ENCODE measurements at places on chromosomes 7 and 10.
A peak's percentile ranks its signal among the peaks of the same experiment; 100 is the strongest.

- no peak for DNase-seq
These were observed 4.8 kb upstream of the CYP3A43 start for GRCh38 chr7:99822731-99823718.

DNA sequence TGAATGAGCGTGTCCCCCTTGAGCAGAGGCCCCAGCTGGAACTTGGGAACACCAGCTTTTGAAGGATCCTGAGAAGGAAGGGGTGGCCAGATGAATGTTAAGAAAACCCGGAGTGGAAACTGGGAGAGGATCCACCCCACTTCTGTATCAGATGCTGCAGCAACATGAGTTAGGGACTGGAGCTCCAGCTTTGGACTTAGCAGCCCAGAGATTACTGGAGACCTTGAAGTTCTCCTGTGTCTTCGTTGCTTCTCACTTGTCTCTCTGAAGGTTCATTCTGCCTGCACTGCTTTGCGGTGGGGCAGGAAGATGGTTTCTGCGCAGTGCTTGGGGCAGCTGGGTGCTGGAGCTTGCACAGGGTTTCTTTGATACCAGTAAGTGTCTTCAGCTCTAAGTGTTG, 9.3 kb downstream of the TMEM248 start:
- DNase-seq, result peak; percentile 2

DNA sequence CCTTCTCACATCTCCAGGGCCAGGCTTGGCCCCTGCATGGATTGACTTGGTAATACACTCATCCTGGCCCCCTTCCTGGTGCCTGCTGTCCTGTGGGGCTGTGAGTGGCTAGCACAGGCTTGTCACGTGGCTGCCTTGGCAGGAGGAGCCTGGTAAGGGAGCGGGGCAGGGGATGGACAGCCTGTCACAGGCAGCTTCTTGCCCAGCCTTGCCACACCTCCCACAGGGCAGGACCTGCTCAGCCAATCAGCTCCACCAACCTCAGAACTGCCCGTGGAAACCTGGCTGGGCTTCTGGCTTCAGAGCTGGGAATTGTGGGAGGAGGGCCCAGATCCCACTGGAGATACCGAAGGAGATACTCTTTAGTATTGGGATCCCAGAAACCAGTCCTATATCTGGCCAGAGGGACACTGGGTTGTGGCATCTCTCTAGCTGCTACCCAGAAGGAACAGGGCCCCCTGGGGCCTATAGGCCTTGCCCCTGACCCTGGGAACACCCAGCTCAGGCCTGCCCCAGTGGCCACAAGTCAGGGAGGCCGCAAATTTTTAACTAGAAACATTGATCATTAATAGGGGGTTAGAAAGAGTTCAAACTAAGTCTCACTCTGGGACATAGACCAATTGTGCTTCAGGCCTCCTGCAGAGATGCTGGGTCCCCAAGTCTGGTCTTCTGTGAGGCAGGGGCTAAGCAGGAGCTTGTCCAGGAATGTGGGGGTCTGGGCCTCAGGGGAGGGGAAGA, at the start of gene HOGA1:
TSS of gene HOGA1 (plus strand) at position 330 of the 738 bp plus-strand sequence. CDS start at position 645, 315 bp downstream.
- no peak for DNase-seq

DNA sequence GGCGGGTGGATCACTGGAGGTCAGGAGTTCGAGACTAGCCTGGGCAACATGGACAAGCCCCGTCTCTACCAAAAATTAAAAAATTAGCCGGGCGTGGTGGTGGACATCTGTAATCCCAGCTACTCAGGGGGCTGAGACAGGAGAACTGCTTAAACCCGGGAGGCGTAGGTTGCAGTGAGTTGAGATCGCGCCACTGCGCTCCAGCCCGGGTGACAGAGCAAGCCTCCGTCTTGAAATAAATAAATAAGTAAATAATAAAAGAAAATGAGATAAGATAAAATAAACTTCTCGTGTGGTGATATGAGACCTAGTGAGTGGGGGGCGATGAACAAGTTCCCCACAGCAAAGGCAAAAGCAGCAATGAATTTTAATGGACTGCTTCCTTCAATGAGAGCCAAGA, 33.6 kb upstream of the LMTK2 start:
- DNase-seq, result no peak

DNA sequence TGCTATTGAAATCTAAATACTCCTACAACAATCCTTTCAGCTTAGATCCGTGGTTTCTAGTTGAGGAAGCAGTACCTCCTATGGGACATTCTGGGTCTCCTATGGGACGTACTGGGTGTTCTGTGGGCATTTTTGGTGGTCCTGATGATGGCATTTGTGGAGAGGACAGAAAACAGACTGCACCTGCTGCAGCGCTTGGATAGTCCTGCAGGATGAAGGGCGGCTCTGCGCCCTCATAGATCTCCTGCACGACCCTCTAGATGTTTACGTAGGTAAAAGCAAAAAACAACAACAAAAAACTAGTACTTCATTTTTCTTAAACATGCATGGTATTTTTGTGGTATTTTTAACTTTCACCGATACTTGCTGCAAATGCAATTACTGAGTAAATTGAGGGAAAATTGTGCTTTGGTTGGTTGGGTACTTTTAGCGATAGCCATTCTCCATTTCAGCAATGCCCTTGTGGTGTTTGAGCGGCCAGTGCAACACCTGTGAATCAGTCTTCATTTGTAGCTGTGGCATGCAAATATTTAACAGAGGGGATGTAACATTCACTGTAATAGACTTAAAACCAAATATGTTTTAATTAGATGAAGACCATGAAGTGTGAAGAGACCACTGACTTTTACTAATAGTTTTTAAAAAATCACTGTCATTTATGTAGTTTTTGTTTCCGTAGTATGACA, 461.2 kb downstream of the SDK1 start:
- no peak for DNase-seq

- no peak for DNase-seq
These were observed 176.8 kb downstream of the PKD1L1 start for GRCh38 chr7:47771336-47771989.

DNA sequence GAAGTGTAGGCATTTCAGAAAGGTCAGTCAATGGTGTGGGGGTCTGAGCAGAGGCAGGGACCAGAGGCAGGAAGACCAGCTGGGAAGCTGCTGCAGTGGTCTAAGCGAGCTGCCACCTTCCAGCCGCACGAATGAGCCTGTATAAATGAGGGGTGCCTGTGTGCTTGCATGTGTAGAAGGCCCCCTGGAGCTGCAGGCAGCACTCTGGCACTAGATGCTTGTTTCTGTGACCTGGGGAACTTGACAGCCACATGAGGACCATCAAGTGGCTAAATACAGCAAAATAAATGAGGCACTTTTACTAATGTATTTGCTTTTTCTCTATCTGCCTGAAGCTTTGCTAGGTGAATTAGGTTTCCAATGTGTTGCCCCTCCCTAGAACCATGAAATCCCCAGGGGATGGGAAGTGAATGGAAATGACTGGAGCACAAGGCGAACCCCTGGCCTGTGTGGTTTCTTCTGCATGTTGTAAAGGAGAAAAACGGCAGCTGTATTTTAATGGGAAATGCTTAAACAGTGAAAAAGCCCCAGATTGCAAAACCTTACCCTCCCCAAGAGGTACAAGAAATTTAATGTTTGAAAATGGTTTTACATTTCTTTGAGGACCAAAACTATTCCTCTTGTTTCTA, 57.7 kb downstream of the PYROXD2 start:
- DNase-seq, result no peak

GRCh38 chr7:148398844-148399365, 191.7 kb upstream of the C7orf33 start:
- no peak for DNase-seq

GRCh38 chr10:103451091-103451813, 918 bp downstream of the CALHM2 start:
- no peak for DNase-seq

- no peak for DNase-seq
These were observed 95.4 kb downstream of the EXOC4 start for GRCh38 chr7:133348250-133348649.

DNA sequence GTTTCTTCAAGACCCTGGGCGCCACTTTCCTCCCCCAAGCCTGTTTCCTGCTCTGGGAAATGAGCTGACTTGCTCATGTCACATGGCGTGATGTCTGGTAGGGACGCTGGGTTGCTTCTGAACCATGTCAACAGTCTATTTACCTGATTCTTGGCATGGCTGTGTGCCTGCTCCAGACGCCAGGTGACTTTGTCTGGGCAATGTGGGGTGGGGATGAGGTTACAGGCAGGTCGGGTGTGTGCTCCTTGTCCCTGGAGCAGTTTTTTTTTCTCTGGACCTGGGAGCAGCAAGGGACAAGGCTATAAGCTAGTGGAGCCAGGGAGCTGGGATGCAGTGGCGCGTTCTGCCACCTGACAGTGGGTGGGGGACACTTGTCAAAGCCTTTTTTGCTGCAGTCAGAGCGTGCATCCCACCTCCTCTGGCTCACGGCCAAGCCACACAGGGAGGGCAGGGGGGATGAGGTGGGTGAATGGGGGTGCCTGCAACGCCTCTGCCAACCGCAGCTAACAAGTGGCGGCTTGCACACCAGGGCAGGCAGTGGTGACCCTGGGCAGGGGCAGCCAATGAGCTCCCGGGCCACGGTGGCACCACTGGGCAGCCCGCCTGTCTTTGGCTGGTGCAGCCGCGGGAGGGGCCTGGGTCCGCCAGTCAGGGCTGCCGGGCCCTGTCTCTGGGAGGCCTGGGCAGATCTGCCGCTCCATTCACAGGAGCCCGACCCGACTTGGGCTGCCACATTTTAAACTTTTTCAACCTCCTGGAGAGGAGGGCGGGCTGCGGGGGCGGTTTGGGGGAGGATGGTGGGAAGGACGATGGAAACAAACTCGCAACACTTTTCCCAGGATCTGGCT, 22.9 kb downstream of the DNAJB12 start:
- peak; percentile 78 for DNase-seq

- no peak for DNase-seq
These were observed 60.8 kb upstream of the ITGA8 start for GRCh38 chr10:15780353-15781135.

DNA sequence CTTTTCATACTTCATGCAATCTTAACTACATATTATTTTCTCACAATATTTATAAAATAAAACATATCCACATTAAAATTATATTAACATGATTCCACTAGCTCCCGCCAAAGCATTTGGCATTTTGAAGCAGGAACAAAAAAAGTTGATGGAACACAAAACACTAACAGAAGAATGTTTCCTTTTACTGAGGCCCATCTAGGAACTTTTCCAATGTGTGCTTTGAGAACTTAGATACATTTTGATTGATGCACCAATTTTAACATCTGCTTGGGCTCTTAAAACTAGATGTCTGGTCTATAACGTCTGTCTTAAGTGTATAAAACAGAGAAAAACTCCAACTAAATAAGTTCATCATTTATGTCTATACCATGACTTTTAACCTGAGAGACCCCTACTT, 1214.8 kb downstream of the SORCS1 start:
- DNase-seq, result no peak

- no peak for DNase-seq
These were observed 10.8 kb upstream of the XPNPEP1 start for GRCh38 chr10:109933984-109934565.
